Fibroblast of villous mesenchyme (primary cell): ENCODE measurements at places on chromosomes 7 and 10.

- peak; percentile 82 for DNase-seq
These were observed 255.7 kb downstream of the TNS3 start for GRCh38 chr7:47326220-47326619.

- DNase-seq, result no peak
These were observed 822.1 kb upstream of the SORCS1 start for GRCh38 chr10:107986571-107986970.

GRCh38 chr10:75034714-75035258 is 76.7 kb upstream of the SAMD8 start:
- no peak for DNase-seq

DNA sequence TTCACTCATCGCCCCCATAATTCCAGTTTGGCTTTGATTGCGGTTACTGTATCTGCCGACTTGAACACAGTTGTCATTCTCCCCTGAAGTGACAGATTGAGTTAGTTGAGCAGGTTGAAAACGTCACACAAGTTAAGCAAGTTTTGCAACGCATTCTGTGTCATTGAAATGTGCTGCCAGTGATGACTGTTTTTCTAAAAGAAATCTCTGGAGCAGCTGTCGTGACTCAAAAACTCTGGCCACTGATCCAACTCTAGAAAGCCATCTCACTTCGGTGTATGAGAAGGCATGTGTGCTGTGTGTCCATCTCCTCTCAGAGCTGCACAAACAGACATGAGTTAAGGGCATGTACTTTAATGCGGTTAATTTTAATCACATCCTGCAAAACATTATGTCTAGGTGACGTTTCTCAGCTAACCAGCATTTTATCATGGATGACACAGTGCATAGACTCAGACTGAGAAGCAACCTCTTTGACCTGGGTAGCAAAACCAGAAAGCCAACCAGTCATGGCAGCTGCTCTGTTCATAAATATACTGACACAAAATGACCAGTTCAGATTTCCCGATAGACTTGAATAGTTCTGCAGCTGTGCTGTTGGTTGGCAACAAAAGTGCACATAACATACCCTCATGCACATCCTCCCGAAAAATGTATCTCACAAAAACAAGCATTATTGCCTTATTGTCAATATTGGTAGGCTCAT is 69.3 kb downstream of the CSTF2T start:
- DNase-seq, result no peak

GRCh38 chr7:107233174-107233573 is 64.4 kb downstream of the HBP1 start:
- no peak for DNase-seq

DNA sequence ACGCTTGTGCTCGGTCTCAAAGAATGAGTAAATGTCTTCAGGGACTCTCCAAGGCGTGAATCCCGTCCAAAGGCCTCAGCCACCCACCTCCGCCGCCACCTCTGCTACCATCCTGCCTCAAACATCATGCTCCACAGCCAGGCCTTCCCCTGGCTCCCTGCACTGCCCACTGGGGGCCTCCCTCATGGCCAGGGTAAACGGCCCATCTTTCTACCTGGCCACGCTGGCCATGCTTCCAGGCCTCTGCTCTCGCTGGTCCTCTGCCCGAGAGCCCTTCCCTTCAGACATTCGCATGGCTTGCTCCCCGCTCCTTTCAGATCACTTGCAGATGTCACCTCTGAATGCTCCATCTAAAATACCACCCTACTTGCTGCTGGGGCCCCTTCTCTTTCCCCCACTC is 40.2 kb downstream of the ZNF783 start:
- DNase-seq, result no peak

GRCh38 chr7:158725506-158725800 is 20.8 kb upstream of the NCAPG2 start:
- DNase-seq, result no peak

- DNase-seq, result no peak
These were observed 135.9 kb upstream of the LAMB4 start for GRCh38 chr7:108266035-108266434.

DNA sequence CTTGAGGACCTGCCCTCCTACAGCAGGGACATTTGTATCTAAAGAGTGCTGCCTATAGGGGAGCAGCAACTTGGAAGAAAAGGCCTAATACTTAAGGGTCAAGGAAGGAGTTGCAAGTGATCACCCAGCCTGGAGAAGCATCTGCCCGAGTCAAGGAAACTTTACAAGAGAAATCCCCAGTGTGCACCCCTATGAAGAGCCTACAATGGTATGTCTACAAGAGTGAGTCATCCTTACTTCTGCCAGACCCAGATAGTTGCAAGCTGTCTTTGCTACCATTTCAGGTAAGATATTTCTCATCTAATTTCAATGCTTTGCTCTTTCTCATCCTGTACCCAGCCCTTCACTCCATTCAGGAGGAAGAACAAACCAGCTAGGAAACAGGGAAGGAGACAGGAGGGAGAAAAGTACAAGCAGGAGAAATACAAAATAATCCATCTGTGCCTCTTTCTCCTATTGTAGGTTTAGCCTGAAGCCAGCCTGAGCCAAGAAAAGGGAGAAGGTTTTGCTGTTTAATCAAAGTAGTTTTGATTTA is 34.4 kb upstream of the AGR3 start:
- peak; percentile 78 for DNase-seq

DNA sequence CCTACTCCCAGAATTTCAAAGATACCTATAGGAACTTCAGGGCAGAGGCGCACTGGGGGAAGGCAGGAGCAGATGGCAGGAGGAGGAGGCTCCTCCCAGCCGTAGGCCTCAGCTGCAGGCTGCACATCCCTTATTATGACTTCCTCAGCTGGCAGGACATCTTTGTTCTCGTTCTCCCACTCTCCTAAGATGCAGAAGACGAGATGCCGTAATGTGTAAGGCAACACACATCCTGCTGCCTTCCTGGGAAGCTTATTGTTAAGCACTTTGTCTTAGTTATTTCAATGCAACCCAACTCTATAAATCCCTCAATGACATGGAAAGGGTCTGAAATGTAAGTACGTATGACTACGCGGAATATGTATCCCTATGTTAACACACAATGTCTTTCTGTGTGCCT is 599.8 kb upstream of the MGMT start:
- no peak for DNase-seq

- DNase-seq, result no peak
These were observed 60.1 kb downstream of the ZNRF2 start for GRCh38 chr7:30344513-30344912.

DNA sequence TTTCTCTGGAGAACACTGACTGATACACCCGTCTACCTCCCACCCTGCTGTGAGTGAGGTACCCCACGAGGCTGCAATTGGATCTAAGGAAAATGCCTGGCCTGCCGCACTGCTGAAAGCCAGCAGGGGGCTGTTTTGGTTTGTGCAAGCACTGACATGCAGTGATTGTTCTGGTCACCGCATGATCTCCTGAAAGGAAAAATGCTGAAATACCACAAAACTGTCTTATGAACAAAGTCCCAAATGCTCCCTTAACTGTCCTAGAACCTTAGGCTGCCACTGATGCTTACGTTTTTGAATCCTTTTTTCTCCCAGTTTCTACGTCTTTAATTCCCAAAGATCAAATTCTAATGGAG is 132.7 kb downstream of the JCAD start:
- peak; percentile 70 for DNase-seq

GRCh38 chr10:17122052-17122451 is 7.6 kb downstream of the CUBN start:
- peak; percentile 28 for DNase-seq

GRCh38 chr7:51046482-51046881 is 263.8 kb upstream of the GRB10 start:
- DNase-seq, result no peak

GRCh38 chr7:44671069-44671468 is 64.6 kb downstream of the OGDH start:
- DNase-seq, result no peak

DNA sequence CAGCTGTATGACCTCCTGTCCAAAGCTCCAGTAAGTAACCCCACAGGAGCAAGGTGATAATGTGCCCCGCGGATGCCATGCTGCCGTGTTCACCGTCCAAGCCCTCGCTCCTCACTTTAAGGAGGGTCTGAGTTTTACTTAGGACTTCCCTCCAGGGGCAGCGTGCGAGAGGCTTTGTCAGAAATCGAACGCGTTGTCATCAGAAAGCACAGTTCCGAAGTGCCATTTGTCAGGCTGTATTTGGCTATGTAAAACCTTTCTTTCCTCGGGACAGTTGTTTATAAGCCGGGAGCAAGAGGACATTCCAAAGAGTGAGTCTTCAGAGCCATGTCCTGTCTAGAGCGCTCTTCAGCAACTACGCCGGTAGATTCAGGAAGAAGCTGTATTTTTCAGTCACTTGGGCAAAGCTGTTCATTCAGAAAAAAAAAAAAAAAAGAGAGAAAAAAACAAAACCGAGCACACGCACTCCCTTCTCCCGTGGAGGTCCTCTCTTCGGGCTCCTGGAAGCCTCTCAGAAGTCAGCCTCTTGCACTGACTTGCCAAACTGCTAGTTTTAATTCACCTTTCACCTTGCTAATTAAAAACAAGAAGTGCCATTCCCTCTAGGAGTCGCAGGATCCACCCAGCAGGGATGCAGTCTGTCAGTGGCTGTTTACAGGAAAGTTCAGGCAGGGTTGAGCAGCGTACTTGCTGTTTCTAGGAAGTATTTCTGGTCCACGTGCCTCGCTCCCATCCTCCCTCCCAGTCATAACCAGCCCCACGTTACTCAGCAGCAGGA is at the start of gene SEMA3E:
SEMA3E (minus strand) TSS at position 676 of the 778 bp plus-strand sequence.
- peak; percentile 18 for DNase-seq

- DNase-seq, result no peak
These were observed 437.2 kb downstream of the MDFIC start for GRCh38 chr7:115359119-115359518.

GRCh38 chr10:22803261-22803885 is 89.0 kb upstream of the PIP4K2A start:
- no peak for DNase-seq

DNA sequence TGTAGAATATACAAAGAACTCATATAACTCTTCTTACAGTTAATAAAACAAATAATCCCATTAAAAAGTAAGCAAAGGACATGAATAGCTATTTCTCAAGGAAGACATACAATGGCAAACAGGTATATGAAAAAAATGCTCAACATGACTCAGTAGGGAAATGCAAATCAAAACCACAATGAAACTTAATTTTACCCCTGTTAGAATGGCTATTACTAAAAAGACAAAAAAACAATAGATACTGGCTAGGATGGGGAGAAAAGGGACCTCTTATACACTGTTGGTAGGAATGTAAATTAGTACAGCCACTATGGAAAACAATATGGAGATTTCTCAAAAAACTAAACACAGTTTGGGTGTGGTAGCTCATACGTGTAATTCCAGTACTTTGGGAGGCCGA is 37.8 kb downstream of the HERPUD2 start:
- DNase-seq, result no peak

DNA sequence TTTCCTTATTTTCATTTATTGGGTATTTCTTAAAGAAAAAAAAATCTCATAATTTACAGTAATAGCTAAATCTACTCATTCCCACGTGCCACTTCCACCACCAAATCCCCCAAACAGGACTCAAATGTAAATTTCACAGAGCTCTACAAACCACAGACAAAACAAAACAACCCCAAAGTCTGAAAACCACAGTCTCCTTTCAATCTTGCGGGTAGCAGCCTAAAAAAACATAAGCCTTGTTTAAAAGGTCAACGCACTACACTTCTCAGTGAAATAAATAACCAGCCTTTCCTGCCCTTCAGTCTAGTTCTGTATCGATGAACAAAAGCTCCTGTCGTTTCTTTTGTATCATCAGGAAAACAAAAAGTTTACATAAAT is 121.8 kb upstream of the AFAP1L2 start:
- peak; percentile 59 for DNase-seq

DNA sequence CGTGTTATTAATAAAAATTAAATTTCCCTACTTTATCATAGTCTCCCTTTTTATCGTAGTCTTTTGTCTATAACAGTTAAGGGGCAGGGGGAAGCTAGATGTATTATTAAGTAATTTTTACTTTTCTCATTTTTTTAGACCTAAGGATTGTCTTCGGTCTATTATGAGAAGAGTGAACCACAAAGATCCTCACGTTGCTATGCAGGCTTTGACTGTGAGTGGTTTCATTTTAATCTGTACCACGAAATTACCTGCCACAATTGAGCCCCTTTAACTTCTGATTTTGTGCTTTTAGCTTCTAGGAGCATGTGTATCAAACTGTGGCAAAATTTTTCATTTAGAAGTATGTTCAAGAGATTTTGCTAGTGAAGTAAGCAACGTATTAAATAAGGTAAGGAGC is 40.6 kb downstream of the STAM start:
- no peak for DNase-seq

- DNase-seq, result no peak
These were observed 338.6 kb upstream of the NFE2L3 start for GRCh38 chr7:25813381-25813780.

DNA sequence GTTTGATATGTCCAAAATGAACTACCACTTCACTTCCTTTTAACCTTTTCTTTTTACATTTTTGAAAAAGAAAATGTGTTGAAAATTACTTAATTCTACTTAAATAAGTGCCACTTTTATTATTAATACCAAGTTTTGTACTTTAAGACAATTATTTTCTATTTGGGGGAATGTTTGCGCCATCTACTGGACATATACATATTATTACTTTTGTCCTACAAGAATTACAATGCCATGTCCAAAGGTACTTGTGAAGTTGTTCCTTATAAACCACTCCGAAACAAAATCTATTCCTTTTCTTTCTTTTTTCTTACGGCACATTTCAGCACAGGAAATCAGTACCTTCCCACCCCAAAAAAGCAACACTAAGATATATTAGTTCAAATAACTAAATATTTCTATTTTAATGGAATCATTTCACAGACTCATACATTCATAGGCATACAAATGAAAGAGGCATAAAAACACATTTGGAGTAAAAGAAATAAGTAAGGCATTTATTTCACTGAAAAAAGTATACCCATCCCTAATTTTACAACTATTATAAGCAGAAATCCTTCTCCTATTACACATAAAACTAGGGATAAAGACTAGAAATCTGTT is 169.9 kb downstream of the RNF133 start:
- DNase-seq, result peak; percentile 60

- no peak for DNase-seq
These were observed 58.0 kb downstream of the LAMB4 start for GRCh38 chr7:108072116-108072515.

DNA sequence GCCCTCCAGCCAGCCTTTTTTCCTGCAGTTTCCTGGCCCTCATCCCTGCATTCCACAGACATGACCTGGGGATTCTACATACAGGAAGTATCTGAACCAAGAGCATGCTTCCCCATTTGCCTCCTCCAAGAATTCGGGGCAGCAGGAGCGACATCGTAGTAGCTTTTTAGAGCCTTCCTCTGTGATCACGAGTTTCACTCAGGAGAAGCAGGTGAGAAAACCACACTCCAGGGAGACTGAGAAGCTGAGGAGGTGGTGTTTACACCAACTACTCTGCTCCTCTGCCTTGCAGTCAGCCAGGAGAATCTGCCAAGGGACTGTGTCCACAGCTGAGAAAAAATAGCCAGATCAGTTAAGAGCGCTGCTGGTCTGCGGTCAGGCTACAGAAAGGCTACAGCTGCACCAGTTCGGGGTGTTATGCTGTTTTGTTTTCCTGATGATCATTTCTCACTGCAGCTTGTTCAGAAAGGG is 54.1 kb downstream of the HSPA12A start:
- peak; percentile 74 for DNase-seq

GRCh38 chr10:97179311-97179710 is 6.4 kb downstream of the SLIT1 start:
- no peak for DNase-seq

- DNase-seq, result peak; percentile 63
These were observed 6.6 kb downstream of the YWHAG start for GRCh38 chr7:76352193-76352592.
